ENCODE measurements at places on chromosomes 6 and 20. TPM values are rescaled to one million over a fixed set of nuclear protein-coding genes. Genes with fewer than 3 reads are reported as not detected.

DNA sequence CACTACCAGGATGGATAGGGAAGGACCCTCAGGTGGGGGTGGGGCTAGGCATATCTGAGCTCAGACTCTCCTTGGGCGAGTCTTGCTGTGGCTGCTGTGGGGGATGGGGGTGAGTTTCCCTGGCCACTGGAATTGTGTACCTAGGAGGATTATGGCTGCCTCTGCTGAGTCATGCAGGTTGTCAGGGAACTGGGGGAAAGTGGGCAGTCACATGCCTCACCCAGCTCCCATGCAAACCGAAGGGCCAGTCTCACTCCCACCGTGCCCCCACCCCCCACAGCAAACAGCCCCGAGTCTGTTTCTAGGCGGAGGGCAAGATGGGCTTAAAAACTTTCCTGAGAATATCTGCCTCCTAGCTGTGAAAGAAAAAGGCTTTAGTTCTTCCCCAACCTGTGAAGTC, 210.3 kb upstream of the FERMT1 start:
- no peaks in the 10 kb centered on the region for H3K36me3 ChIP-seq
- H3K4me3 ChIP-seq: no peak overlapping the region
- no peak for DNase-seq
- no peaks in the 10 kb centered on the region for H3K4me1 ChIP-seq

DNA sequence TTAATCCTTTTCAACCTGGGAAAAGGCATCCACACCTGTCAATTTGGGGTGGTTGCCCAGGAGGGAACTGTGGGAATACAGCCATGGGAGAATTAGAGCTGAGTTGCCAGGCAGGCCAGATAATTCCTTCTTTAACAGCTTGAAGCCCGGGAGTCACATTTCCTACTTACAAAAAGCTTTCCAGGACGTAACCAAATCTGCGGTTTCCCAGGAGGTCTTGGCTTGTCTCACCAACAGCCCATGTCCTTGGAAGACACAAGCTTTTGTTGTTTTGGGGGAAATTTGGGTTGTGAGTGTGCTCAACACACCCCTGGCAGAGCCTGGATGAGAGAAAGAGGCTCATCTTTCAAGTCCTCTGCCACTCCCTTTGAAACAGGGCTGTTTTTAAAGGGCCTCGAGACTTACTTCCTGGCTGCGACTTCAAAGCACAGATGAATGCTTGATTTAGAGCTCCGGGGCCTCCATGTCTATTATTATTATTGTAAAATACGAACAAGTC, 465.9 kb upstream of the BTBD3 start:
- no peaks in the 10 kb centered on the region for H3K4me1 ChIP-seq
- no peaks in the 10 kb centered on the region for H3K36me3 ChIP-seq
- no peak overlapping the region for H3K27ac ChIP-seq
- DNase-seq: no peak
- H3K27me3 ChIP-seq: no peaks in the 10 kb centered on the region

Gene AIF1
- 33.2 TPM for polyA plus RNA-seq

Gene ITPA
- 60.8 TPM for polyA plus RNA-seq

Gene SIRPB1
- 0.93 TPM for polyA plus RNA-seq

- H3K27ac ChIP-seq: no peak overlapping the region
- no peaks in the 10 kb centered on the region for H3K36me3 ChIP-seq
- H3K27me3 ChIP-seq: no peaks in the 10 kb centered on the region
- H3K4me1 ChIP-seq: no peaks in the 10 kb centered on the region
These were observed 163.2 kb upstream of the OLIG3 start for GRCh38 chr6:137657351-137657911.
